ENCODE measurements at places on chromosomes 4 and X.

DNA sequence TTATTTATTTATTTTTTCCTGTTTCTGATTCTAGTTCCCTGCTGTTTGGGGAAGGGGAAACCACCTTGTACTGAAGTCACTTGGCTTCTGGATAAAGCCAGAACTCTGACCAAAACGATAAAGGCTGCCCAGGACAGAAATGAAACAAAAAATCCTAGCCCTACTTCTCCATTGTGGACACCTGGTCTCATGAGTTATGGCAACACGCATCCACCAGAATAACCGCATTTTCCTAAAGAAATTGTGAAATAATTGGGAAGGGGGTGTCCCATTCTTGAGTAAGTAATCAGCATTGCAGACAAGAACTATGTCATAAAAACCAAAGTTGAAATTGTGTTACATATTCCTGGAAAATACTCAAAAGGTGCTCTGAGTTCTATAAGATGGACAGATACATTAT lies 42.1 kb downstream of the SLC9A7 start:
- DNase-seq = no peak

DNA sequence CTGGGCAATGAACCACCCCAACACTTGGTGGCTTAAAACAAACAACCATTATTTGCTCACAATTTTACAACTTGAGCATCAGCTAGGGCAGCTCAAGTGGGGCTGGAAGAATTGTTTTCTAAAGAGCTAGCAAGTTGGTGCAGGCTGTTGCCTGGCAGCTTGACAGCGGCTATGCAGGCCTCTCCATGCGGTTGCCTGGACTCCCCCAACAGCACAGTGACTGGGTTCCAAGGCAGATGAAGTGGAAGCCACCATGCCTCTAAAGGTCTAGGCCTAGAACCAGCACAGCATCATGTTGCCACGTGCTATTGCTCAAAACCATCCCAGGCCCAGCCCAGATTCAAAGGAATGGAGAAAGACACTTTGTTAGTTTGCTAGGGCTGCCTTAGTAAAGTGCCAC lies 114.8 kb downstream of the BCOR start:
- DNase-seq = no peak

DNA sequence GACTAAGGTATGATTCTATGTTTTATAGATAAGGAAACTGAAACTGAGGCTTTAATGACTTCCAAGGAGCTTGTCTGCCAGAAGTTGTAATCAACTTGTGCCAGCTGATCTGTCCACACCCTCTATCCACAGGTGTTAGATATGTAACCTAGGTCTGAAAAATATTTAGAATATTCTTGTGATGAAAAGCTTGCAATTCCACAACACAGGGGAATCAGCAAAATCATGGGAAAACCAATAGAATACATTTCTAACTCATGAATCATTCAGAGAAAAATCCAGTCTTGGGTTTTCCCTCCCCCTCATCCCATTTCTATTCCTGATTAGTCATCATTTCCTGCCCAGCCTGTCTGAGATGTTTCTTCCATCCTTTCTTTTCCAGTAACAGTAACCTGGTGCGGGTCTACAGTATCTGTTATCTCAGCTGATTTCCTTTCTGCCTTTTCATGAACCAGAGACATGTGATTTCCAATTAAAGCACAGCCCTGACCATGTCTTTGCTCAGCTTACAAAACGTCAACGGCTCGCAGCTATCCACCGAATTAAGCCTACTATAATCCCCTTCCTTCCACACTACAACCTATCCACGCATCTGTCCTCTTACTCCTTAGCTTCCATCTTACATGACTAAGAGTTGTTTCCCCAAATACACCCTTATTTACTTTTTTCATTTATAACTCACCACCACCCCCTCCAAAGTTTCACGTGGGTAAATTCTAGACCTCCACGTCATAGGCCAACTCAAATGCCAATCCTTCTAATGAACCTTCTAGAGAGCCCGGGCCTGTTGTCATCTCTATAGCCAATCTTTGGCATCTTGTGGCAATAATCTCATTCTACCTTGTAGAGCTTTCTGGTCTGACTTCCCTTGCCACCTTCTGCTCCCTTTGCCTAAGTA lies 961 bp upstream of the NOCT start:
- peak; percentile 89 for DNase-seq

- DNase-seq = no peak
Measured at GRCh38 chr4:161254375-161254774, 909.4 kb downstream of the FSTL5 start.

DNA sequence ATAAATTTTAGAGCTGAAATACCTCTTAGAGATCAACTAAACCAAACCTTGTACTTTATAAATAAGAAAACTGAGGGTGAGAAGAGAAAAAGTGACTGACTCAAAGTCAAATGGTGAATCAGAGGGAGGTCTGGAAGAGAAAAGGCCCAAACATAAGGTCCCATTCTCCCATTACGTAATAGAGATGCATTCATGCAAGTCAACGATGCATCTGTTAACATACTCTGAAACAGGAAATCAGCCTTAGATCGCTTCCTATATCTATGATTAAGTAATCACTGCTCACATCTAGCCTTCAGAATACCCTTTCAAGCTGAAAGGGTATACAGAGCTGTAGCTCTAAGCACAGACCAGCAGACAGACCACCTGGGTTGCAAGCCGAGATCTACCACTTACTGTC lies 6.5 kb downstream of the RNF150 start:
- DNase-seq = no peak

DNA sequence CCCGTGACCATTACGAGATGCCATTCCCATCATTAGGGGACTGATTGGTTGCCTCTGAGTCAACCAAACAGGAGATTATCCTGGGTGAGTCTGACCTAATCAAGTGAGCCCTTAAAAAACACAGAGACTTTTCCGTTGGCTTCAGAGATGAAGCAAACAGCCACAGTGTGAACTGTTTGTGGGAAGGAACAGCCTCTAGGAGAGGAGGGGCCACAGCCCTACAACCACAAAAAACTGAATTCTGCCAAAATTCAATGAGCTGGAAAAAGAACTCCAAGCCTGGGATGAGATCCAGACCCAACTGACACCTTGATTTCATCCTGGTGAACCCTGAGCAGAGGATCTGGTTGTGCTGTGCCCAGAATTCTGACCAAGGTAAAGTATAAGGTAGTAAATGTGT lies 31.3 kb upstream of the TBL1X start:
- DNase-seq = no peak

- DNase-seq = peak; percentile 13
Measured at GRCh38 chr4:14196131-14196530, 568.6 kb upstream of the BOD1L1 start.

DNA sequence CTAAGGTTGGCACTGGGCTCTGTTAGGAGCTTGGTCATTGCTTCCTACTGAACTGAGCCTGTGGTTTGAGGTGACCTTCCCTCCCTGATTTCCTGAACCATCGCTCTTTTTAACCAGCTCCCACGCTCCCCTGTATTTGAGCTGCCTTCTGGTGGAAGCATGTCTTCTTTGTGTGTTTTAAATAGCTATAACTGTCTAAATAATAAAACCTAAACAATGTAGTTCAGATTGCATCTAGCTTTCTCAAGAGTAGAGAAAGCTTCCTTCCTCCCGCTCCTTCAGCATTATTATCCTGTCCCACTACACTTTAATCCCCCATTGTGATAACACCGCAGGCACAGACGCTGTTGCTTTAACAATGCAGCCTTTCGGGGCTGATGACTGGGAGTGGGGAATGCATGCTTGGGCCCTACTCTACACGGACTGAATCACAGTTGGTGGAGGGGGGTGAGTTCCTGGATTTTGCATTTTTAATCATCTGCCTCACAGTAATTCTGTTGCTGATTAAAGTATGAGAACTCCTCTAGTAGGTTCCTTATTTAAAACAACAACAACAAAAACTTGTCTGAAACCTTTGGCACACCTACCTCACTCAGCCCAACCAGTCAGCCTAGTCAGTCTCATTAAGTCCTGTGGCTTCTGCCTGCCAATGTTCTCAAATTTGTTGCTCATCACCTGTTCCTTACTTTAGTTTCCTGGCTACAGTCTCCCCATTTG lies 6.6 kb downstream of the SMS start:
- no peak for DNase-seq

- DNase-seq = no peak
Measured at GRCh38 chrX:39337451-39337850, 536.2 kb downstream of the MID1IP1 start.

GRCh38 chr4:165464813-165465381 lies 86.1 kb downstream of the CPE start:
- peak; percentile 29 for DNase-seq

DNA sequence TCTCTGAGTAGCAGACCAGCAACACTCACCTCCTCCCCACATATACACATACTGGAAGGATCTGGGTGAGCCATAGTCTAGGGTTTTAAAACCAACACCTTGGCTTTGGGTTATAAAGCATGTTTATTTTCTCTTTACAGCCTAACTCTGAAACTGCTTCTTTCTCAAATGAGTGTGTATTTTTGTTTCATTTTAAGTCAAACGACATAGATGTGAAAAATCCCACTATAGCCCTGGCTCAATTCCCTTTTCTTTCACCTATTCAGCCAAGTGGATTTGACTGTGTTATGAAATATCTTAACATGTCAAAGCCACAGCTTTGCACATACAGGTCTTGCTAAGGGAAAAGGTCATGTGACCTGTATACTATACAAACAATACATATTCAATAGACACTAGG lies 13.8 kb downstream of the NEXMIF start:
- no peak for DNase-seq

DNA sequence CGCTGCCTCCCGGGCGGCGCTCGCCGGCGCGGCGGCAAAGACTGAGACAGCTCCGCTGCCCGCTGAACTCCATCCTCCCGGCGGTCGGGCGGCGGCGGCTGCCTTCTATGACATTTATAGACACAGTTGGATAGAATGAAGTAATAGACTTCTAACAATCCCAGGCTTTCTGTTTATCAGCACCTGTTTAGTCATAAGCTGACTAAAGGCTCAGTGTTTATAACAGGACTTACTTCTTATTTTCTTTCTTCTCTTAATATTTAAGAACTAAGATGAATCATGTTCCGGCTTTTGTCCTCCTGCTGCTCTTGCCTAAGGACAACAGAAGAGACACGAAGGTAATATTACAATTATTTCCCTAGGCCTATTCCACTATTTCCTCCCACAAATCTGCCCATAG lies 3.9 kb downstream of the ARL13A start:
- no peak for DNase-seq

DNA sequence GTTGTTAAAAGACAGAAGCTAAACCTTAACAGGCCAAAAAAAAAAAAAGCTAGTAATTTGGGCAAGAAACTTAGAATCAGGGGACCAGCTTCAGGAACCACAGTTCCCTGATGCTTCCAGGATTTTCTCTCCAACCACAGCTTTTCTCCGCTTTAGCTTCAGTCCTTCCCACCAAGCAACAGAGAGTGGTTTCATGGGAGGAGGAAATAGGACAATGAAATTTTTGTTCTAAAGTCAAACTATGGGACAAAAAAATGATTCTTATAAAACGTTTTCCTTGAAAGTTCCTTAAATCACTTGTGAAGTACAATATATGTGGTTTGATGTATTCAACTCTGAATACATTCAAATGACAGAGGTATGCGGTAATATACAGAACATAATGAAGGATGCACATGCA lies 71.0 kb upstream of the DHX15 start:
- no peak for DNase-seq

- no peak for DNase-seq
Measured at GRCh38 chrX:32599156-32599555, 612.2 kb downstream of the DMD start.

- no peak for DNase-seq
Measured at GRCh38 chr4:78749258-78749971, 26.7 kb upstream of the BMP2K start.

DNA sequence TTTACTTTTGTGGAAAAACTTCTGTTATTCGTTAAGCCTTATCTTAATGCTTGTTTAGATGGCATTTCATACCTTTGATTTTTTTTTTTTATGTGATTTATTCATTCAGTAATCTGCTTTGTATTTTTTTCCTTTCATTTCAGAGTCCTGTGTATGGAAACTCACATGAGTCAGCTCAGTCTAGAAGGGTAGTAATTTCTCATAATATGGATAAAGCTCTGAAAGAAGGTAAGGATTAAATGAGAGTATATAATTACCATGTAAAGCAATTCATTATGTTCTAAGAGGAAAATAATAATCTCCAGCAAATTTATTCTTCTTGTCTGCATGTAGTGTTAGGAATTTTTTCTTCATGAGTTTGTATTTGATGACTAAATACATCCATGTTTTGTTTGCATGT lies 37.8 kb downstream of the SNX25 start:
- no peak for DNase-seq

GRCh38 chr4:83618431-83618830 lies 82.5 kb downstream of the GPAT3 start:
- peak; percentile 52 for DNase-seq

DNA sequence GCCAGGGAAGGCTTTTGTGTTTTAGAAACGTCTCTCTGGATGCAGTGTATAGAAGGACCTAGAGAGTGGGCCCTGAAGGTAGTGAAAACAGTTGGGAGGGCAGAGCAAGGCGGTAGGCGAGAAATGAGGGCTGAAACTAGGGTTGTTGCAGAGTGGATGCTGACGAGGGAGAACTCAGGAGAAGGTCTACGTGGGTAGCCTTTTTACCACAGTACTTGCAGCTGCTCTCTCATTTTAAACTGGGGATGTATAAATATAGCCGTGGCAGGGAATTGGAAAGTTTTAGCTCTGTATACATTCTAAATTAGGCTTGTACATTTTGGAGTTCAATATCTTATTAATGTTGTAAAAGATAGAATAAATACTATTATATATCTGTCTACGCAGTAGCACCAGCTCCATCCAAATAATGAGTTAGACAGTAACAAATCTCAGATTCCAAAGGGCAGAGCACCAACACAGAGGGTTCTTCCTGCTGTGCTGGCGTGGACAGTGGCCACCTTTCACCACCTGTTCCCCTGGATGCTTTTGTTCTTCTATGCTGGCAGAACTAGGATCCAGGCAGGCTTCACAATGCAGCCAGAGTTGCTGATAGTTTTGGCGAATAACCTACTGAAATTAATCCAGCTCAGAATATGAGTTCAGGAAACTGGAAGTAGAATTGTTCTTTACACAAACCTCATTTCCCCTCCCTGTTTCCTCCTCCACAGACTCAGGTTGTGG lies 31.7 kb downstream of the CCNG2 start:
- DNase-seq = no peak
